ENCODE measurements at places on chromosomes 16 and 17.

- no peak for DNase-seq
These were observed 32.9 kb downstream of the COPRS start for GRCh38 chr17:31825961-31826691.

GRCh38 chr16:48106446-48106845, 49.3 kb downstream of the ABCC12 start:
- no peak for DNase-seq

- no peak for DNase-seq
These were observed 34.9 kb upstream of the SSTR5 start for GRCh38 chr16:1037394-1038257.

GRCh38 chr16:84507011-84507982, 2.8 kb upstream of the MEAK7 start:
- no peak for DNase-seq

- DNase-seq, result no peak
These were observed 15.3 kb upstream of the TBX2 start for GRCh38 chr17:61384354-61384691.

DNA sequence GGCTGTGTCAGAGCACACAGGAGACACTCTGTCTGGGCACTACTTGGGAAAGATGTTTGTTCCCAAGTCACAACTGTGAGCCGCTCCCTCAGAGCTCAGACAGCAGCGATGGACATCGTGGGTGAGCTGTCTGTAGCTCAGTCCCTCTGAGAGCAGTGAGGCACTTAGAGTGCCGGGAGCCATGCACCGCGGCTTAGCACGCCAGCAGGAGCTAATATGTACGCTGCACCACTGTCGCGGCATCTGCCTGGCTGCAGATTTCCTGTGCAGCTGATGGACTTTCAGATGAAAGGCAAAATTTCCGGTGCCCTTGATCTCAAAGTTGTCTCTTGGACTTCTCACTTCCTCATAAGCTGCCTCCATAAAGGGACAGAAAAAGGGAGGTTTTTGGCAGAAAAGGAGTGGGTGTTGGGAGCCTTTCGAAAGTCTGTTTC, 92.8 kb upstream of the ZNF469 start:
- no peak for DNase-seq

DNA sequence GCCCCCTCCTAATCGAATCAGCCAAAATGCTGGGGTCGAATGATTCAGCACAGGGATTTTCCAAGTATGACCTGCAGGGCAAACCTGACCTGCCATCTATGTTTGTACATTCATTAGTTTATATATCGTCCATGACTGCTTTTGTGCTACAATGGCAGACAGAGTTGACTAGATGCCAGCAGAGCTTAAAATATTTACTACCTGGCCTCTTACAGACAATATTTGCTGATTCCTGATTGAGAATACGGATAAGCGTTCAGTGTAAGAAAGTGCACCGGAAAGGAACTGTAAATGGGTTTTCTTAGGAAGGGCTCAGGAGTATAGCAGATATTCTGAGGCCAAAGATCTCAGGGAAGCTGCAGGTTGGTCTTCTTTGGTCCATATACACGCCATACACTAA, 11.7 kb upstream of the TOM1L1 start:
- DNase-seq, result no peak

GRCh38 chr17:62140836-62141235, 75.8 kb upstream of the MED13 start:
- DNase-seq, result no peak

GRCh38 chr16:86051368-86052114, 152.6 kb downstream of the IRF8 start:
- DNase-seq, result no peak

GRCh38 chr17:69912805-69913204, 162.2 kb upstream of the KCNJ16 start:
- no peak for DNase-seq

DNA sequence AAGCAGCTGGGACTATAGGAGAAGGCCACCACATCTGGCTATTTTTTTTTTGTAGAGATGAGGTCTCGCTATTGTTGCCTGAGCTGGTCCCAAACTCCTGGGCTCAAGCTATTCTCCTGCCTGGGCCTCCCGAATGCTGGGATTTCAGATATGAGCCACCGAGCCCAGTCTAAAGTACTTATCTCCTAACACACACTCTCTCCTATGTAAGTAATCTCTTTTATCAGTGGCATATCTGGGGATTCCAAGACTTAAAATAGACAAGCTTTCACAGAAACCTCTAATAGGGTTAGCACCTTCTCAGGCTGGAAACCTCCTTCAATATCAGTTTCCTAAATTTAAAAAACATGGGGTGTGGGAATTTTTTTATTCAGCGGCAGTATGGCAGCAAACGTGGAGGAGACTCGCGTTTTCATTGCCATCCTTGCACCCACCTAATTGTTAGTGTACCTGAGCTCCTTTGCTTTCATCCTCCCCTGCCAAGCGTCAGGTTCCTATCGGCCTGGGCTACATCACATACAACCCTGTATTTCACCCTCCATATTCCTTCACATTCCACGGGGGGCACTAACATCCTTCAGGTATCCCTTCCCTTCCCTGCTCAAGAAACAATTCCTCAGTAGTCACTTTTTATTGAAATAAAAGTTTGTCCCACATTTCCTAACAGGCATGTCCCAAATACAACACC, 1.1 kb downstream of the EZH1 start:
- DNase-seq, result no peak

- DNase-seq, result no peak
These were observed 201.1 kb upstream of the ASIC2 start for GRCh38 chr17:33494151-33494550.

DNA sequence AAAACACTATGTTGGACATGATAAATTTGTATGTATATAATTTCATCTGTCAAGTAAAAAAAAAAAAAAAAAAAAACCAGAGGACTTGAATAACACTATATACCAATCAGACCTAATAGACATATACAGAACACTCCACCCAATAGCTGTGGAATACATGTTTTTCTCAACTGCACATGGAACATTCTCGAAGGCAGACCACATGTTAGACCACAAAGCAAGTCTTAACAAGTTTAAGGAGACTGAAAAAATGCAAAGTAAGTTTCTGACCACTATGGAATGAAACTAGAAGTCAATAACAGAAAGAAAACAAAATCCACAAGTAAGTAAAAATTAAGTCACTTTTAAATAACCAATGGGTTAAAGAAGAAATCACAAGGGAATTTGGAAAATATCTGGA, 8.4 kb upstream of the CNTNAP4 start:
- DNase-seq, result no peak

DNA sequence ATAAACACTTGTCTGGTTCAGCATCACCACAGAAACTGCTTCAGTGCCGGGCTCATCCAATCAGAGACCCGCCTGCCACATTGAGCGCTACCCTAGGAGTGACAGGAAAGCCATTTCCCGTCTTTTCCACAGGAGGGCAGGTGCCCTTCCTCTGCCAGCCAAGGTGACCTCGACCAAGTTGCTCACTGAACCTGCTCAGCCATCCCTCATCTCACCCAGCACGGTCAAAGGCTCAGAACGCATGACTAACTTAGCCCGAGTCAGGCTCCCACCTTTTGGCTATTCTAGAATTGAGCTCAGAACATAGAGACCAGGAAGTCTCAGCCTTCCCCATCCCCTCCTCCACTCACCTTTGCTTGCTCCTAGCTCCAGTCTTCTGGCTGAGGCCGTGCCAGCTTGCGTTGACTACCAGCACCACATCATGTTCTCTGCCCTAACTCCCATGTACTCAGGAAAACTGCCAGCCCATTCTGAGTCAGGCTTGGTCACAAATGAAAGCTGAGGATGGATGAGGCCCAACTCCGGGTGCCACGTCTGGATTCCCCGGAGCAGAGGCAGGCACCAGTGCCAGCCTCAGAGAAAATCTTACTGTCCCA, 15.6 kb downstream of the MRPS23 start:
- no peak for DNase-seq

- no peak for DNase-seq
These were observed at the start of gene CES2 for GRCh38 chr16:66935314-66936011. TSS of gene CES2 (plus strand) at chr16:66935516. CDS start at chr16:66935636, 120 bp downstream.

- DNase-seq, result no peak
These were observed 6.4 kb downstream of the G6PC3 start for GRCh38 chr17:44076716-44077594.

Measured in NCI-H748 treated with DMSO at 0.1 percent for 48 hours (cell line).